ENCODE measurements at places on chromosomes 1 and 21.

DNA sequence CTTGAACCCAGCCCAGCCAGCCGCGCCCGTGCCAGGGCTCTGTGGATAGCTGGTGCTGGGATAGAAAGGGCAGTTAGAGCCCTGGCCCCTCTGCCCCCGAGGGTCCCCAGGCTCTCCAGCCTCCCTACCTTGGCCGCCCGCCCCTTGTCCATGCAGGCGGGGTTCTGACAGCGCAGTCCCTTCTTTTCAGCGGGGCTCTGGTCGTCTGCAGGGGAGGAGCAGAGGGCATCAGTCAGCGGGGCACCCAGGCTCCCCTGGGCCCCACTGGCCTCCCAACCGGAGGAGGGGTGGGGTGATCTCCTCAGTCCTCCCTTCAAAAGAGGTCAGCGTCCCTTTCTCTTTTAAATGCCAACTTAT, 4.9 kb upstream of the PLEKHG5 start:
- no peak for DNase-seq
- H3K27ac ChIP-seq = no peak overlapping the region
- H3K36me3 ChIP-seq = no peaks in the 10 kb centered on the region
- peaks cover 24% of the 10 kb centered on the region for H3K4me1 ChIP-seq

- H3K36me3 ChIP-seq = peaks cover 24% of the 10 kb centered on the region
- DNase-seq = no peak
- H3K27ac ChIP-seq = peak overlapping the region; percentile 0
- no peaks in the 10 kb centered on the region for H3K27me3 ChIP-seq
- peaks cover 70% of the 10 kb centered on the region for H3K4me1 ChIP-seq
Observed at GRCh38 chr1:8517661-8518489, 200.0 kb downstream of the SLC45A1 start.

- H3K27ac ChIP-seq = peak overlapping the region; percentile 63
- peak overlapping the region; percentile 90 for H3K4me3 ChIP-seq
- no peaks in the 10 kb centered on the region for H3K27me3 ChIP-seq
- H3K4me1 ChIP-seq = peaks cover 63% of the 10 kb centered on the region
- DNase-seq = no peak
Observed at GRCh38 chr1:225424562-225425200, 3.2 kb downstream of the LBR start.

- no peak for DNase-seq
- no peaks in the 10 kb centered on the region for H3K4me1 ChIP-seq
- H3K4me3 ChIP-seq = no peak overlapping the region
- no peak overlapping the region for H3K27ac ChIP-seq
Observed at GRCh38 chr1:94532077-94532476, 9.5 kb downstream of the F3 start.

DNA sequence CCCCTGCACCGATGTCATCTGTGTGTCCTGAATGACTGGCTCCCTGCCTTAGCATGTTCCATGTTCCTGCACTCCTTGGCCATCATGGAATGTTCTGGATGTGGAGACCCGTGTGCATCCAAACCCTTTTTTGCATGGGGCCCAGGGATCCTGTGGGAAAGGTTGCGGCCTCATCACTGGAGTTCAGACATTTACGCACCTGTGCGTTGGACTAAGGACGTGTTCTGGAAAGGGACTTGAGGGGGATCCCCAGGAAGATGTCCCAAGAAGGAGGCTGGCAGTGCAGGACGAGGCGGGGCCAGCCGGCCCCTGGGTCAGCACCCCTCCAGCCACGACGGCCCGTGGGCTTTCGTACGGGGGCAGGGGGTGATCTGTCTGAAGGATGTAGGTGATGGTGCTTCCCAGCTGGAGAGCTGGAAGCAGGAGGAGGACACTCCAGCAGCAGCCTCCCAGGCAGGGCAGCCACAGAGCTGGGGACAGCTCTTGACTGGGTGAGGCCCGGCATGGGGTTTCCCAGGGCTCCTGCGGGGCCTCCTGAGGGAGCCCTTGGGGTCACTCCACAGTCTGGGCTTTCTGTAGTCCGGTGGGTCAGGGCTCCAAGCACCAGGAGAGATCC, 67.2 kb downstream of the SCCPDH start:
- no peaks in the 10 kb centered on the region for H3K36me3 ChIP-seq
- DNase-seq = no peak
- H3K4me1 ChIP-seq = peaks cover 5% of the 10 kb centered on the region
- peaks cover 29% of the 10 kb centered on the region for H3K27me3 ChIP-seq

- H3K27me3 ChIP-seq = peaks cover 56% of the 10 kb centered on the region
- no peaks in the 10 kb centered on the region for H3K36me3 ChIP-seq
- DNase-seq = peak; percentile 54
- H3K4me3 ChIP-seq = no peak overlapping the region
- no peak overlapping the region for H3K27ac ChIP-seq
Observed at GRCh38 chr1:18100491-18101063, 7.0 kb upstream of the IGSF21 start.

- no peak overlapping the region for H3K4me3 ChIP-seq
- peaks cover 2% of the 10 kb centered on the region for H3K4me1 ChIP-seq
- no peak for DNase-seq
- H3K36me3 ChIP-seq = peaks cover 21% of the 10 kb centered on the region
- no peak overlapping the region for H3K27ac ChIP-seq
- H3K27me3 ChIP-seq = no peaks in the 10 kb centered on the region
Observed at GRCh38 chr1:117511273-117511672, 94.6 kb upstream of the TENT5C start.

GRCh38 chr1:202807451-202807925, 733 bp downstream of the KDM5B start:
- peak overlapping the region; percentile 96 for H3K27ac ChIP-seq
- peak; percentile 63 for DNase-seq
- peak overlapping the region; percentile 87 for H3K4me3 ChIP-seq
- H3K36me3 ChIP-seq = peaks cover 8% of the 10 kb centered on the region
- H3K4me1 ChIP-seq = peaks cover 70% of the 10 kb centered on the region

DNA sequence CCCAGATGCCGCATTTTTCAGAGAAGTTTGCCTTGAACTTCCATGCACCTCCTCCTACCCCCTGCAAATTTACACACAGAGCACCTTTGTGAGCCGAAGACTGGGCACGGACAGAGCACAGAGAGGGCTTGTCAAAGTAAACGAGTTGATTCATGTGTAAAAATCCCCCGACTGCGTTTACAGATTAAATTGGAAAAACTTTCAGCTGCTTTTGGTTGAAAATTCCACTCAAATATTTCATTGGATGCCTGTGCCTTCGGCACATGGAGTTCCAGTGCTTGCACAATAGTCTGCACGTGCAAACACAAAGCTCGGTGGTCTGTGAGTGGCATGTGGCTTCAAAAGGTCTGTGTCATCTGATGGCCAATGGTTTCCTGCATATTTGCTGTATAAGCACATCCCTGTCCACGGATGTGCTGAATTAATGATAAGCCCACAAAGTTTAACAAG, 177.5 kb downstream of the SETD4 start:
- no peaks in the 10 kb centered on the region for H3K4me1 ChIP-seq
- no peak for DNase-seq
- no peaks in the 10 kb centered on the region for H3K36me3 ChIP-seq
- peaks cover 36% of the 10 kb centered on the region for H3K27me3 ChIP-seq

GRCh38 chr1:2271841-2272655, 43.9 kb downstream of the SKI start:
- no peak overlapping the region for H3K4me3 ChIP-seq
- H3K27ac ChIP-seq = peak overlapping the region; percentile 77
- DNase-seq = no peak
- no peaks in the 10 kb centered on the region for H3K27me3 ChIP-seq
- peaks cover 7% of the 10 kb centered on the region for H3K36me3 ChIP-seq
- peaks cover 71% of the 10 kb centered on the region for H3K4me1 ChIP-seq

DNA sequence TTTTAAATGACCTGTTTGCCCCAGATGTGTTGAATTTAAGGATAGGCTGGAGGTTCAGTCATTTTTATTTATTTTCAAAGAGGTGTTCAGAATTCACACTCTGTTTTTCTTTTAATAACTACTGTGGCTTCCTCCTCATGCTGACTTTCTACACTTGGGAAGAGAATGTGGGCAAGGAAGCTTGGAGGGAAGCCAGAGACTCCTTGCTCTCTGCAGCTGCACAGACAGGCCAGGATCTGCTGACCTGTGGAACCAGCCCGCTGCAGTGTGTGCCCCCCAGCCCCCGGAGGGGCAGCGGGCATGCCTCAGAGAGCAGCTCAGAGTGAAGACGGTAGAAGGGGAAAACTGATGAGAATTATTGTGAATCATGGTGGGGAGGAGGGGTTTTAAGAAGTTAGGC, 16.9 kb downstream of the MGST3 start:
- DNase-seq = no peak
- peaks cover 42% of the 10 kb centered on the region for H3K4me1 ChIP-seq
- H3K36me3 ChIP-seq = peaks cover 28% of the 10 kb centered on the region
- no peak overlapping the region for H3K27ac ChIP-seq
- no peaks in the 10 kb centered on the region for H3K27me3 ChIP-seq
- no peak overlapping the region for H3K4me3 ChIP-seq

DNA sequence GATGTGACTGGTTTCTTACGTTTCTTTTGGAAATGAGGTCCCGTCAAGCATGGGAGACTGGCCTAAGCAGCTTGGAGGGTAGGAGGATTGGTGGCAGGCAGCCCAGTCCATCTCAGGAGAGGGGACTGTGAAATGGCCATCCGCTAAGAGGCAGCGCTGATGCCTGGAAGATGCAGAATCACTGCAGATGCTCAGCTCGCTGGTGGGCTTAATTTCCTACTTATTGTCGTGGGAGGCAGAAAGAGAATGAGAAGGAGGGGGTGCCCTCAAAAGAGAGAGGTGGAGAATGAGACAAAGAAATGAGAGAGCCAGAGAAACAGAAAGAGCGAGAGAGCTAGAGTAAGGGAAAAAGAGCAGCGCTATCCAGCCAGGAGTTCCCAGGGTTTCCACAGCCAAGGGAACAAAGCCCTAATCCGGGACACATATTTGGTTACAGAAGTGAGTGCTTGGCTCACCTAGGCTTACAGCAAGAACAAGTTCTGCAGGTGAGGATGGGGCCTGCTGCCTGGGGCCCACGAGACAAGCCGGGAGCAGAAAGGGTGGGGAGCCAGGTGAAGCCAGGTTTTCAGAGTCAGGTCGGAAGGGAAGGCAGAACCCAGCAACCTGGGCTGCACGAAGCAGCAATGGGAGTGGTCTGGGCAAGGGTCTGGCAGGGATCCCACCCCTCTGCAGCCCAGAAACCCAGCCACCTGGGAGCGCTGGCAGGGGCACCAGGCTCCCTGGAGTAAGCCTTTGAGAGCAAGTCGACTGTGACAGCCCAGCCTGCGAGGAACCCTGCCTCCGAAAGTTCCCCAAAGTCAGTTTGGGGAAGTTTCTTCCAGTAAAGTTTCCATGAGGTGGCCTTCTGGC, 5.8 kb downstream of the ECE1 start:
- H3K4me1 ChIP-seq = peaks cover 69% of the 10 kb centered on the region
- no peaks in the 10 kb centered on the region for H3K27me3 ChIP-seq
- H3K36me3 ChIP-seq = peaks cover 86% of the 10 kb centered on the region
- H3K27ac ChIP-seq = peak overlapping the region; percentile 79
- no peak for DNase-seq
- no peak overlapping the region for H3K4me3 ChIP-seq

GRCh38 chr1:171434717-171435346, 50.5 kb upstream of the PRRC2C start:
- no peaks in the 10 kb centered on the region for H3K36me3 ChIP-seq
- no peaks in the 10 kb centered on the region for H3K27me3 ChIP-seq
- peak; percentile 38 for DNase-seq
- H3K4me1 ChIP-seq = peaks cover 20% of the 10 kb centered on the region

DNA sequence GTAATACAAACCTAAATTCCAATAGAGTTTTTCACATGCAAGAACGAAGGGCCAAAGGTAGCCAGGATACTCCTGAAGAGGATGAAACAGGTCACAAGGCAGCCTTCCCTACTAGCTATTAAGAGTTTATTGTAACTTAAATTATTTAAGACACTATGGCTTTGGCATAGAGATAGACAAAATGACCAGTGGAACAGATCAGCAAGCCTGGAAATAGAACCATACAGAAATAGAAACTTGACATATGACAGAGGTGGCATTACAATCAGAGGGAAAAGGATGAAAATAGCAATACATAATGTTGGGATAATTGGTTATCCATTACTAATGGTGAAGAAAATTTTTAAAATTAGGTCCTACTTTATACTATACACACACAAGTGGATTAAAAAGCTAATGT, 16.5 kb downstream of the GFI1 start:
- H3K27me3 ChIP-seq = no peaks in the 10 kb centered on the region
- no peak overlapping the region for H3K27ac ChIP-seq
- H3K4me1 ChIP-seq = peaks cover 69% of the 10 kb centered on the region
- DNase-seq = no peak
- H3K36me3 ChIP-seq = peaks cover 87% of the 10 kb centered on the region

DNA sequence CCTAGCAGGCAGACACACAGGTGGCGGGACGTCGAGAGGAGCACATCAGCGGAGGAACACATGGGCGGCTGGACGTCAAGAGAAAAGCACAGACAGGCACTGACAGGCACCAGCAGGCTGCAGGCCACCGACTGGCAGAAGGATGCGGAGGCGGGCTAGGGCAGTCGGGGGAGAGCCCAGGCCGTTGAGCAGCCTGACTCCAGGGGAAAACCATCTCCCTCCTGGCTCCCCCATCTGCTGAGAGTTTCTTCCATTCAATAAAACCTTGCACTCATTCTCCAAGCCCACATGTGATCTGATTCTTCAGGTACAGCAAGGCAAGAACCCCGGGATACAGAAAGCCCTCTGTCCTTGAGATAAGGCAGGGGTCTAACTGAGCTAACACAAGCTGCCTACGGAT, 25.5 kb downstream of the B3GALT5 start:
- H3K27ac ChIP-seq = no peak overlapping the region
- no peaks in the 10 kb centered on the region for H3K36me3 ChIP-seq
- DNase-seq = no peak
- H3K4me3 ChIP-seq = no peak overlapping the region
- peaks cover 29% of the 10 kb centered on the region for H3K27me3 ChIP-seq

- peaks cover 78% of the 10 kb centered on the region for H3K27me3 ChIP-seq
- peaks cover 12% of the 10 kb centered on the region for H3K4me1 ChIP-seq
- no peak for DNase-seq
- H3K27ac ChIP-seq = no peak overlapping the region
Observed at GRCh38 chr1:38815903-38816627, 43.5 kb downstream of the RRAGC start.

GRCh38 chr1:213572912-213573647, 414.7 kb upstream of the PROX1 start:
- no peaks in the 10 kb centered on the region for H3K36me3 ChIP-seq
- peaks cover 13% of the 10 kb centered on the region for H3K27me3 ChIP-seq
- no peak overlapping the region for H3K4me3 ChIP-seq
- no peak for DNase-seq
